ENCODE measurements at places on chromosomes 13 and 19. TPM values are rescaled to one million over a fixed set of nuclear protein-coding genes. Genes with fewer than 3 reads are reported as not detected.

ZNF433 gene
- 3.2 TPM for total RNA-seq

KIR2DL1 gene
- 0.36 TPM for total RNA-seq

- DNase-seq = no peak
Measured at GRCh38 chr19:11098861-11099260, 9.6 kb downstream of the LDLR start.

GRCh38 chr13:105346141-105346775 is 1189.2 kb downstream of the EFNB2 start:
- DNase-seq = no peak

GRCh38 chr19:55389386-55390317 is 3.9 kb downstream of the RPL28 start:
- no peak for DNase-seq
